ENCODE measurements at places on chromosomes 6 and 20.

DNA sequence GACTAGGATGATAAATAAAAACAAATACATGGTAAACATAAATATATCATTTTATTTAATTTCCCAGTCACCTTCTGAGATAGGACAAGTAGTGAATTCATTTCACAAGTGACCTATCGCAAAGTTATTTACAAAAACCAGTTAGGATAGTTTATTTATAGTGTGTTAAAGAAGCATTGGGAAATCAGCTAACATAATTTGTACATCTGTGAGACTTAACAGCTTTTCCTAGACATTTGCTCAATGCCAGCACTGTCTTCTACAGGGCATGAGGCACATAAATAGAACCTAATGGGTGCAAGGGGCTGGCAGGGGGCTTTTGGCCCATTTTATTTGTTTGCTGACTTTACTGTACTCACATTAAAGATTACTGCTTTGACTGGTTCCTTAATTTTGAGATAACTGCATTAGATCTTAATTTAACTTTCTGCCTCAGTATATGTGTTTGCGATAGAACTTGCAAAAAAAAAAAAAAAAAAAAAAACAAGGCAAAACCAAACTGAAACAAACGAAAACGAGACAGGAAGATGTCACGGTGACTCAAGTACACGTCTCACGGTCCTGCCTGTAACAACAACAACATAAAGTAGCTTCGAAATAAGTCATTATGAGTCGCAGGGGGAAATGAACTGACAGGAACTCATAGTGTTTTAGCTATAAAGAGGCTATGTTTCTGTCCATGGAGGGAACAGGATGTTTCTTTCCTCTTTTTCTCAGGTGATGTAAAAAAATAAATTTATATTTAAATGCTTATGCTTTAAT, 133.7 kb upstream of the GMDS start:
- DNase-seq: no peak

DNA sequence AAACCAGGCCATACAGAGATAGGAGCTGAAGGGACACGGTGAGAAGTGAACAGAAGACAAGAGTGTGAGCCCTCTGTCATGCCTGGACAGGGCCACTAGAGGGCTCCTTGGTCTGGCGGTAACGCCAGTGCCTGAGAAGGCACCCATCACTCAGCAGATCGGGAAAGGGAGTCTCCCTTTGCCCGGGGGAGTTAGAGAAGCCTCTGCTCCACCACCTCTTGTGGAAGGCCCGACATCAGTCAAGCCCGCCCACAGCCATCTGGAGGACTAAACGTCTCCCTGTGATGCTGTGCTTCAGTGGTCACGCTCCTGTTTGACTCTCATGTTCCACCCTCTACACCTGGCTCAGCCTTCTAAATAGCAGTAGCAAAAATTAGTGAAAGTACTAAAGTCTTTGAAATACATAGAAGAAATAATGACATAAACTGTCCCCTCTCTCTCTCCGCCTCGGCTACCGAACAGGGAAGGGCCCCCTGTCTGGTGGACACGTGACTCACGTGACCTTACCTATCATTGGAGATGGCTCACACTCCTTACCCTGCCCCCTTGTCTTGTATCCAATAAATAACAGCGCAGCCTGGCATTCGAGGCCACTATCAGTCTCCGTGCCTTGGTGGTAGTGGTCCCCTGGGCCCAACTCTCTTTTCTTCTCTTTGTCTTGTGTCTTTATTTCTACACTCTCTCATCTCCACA, 66.7 kb downstream of the RPP21 start:
- peak; percentile 30 for DNase-seq

- DNase-seq: no peak
These were observed 12.3 kb downstream of the MTCH1 start for GRCh38 chr6:36973647-36974046.

DNA sequence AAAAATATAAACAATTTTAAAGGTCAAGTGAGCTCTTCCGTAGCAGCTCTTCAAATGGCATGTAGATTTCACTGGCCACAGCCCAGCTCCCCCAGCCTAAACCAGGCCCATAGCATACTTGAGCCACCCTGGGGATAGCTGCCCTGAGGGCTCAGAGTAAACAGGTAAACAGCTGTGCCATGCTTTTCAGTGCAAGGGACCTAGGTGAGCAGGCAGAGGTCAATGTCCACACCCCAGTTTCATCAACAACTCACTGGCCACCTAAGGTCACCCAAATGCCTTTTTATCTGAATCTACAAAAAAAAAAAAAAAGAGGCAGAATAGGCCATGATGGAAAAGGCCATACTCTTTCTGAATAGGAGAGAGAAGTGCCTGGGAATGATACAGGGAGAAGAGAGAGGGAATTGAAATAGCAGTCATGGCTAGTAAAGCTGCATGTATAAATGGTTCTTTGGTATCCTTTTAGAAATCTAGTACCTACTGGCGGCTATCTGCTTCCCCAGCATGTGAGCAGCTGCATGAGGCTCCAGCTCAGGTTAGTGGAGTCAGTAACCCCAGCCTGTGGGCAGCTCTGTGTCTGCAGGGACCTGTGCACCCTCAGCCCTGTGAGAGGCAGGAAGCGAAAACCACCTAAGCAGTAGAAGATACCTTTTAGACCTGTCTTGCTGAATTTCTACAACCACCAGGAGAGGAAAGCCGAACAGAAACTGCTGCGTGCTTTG, 77.0 kb downstream of the FOXA2 start:
- no peak for DNase-seq

DNA sequence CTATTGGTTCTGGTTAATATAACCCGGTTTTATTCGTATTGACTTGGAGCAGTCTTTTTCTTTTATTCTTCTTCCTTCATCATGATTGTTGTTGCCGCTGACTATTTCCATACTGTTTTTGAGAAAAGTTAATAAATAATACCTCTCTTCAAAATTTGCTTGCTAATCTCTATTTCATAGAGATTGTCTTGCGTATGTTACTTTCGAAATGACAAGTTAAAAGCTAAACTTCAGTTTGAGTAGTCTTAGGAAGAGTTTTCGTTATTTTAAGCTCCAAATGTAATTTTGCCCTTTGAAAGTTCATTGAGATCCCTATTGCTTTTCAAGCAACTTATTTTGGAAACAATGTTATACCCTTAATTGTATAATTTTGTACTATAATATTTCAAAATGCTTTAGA, 36.4 kb downstream of the DCBLD1 start:
- DNase-seq: no peak

- no peak for DNase-seq
These were observed 1.6 kb upstream of the LATS1 start for GRCh38 chr6:149719531-149719930.

Data from stimulated activated CD8-positive, alpha-beta memory T cell treated with anti-CD3 and anti-CD28 coated beads, Interleukin-15, amount 100 ng/mL, for 1 hour (primary cell).